A549 treated with CpdA at 1 μM for 4 hours (cell line): ENCODE measurements at places on chromosomes 6 and 20. TPM values are rescaled to one million over a fixed set of nuclear protein-coding genes. Genes with fewer than 3 reads are reported as not detected.

Gene HSF2
- total RNA-seq = 6.0 to 13.2 TPM (median 7.1 TPM) in 5 replicates

Gene TRAPPC3L
- total RNA-seq = not detected in 5 replicates

Gene CDK19
- 3.7 to 5.3 TPM (median 4.7 TPM) in 5 replicates for total RNA-seq

Gene IYD
- 0.01 to 0.09 TPM in 2 of 5 replicates, not detected in the others for total RNA-seq

Gene WFDC10B
- total RNA-seq = not detected in 5 replicates

Gene CDH26
- total RNA-seq = 0.10 to 0.40 TPM (median 0.16 TPM) in 4 of 5 replicates, not detected in the other

Gene KCNQ5
- 1.7 to 3.4 TPM (median 1.9 TPM) in 5 replicates for total RNA-seq

Gene CALHM4
- not detected in 5 replicates for total RNA-seq

Gene ANKRD66
- total RNA-seq = not detected in 5 replicates

Gene OVOL2
- total RNA-seq = 0.18 to 0.38 TPM (median 0.22 TPM) in 5 replicates
